ENCODE measurements at places on chromosomes 1 and 21.

DNA sequence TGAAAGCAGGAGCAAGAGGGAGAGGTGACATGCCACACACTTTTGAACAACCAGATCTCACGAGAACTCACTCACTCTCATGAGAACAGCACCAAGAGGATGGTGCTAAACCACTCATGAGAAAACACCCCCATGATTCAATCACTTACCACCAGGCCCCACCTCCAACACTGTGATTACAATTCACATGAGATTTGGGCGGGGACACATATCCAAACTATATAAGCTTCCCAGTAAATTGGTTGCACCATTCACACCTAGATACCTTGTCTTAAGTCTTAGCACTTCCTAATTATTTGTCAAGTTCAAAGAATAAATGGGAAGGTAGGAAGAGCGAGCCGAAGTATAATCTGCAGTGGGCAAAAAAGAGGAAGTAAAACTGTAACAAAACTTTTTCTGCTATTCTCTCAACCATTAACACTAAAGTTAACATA, 34.3 kb downstream of the AMY1C start:
- DNase-seq, result no peak

GRCh38 chr21:38488640-38489270, 9.5 kb downstream of the ERG start:
- no peak for DNase-seq

- no peak for DNase-seq
Observed at GRCh38 chr1:48683839-48684238, 92.9 kb downstream of the BEND5 start.

GRCh38 chr21:28781602-28782276, 210.9 kb downstream of the LTN1 start:
- no peak for DNase-seq

DNA sequence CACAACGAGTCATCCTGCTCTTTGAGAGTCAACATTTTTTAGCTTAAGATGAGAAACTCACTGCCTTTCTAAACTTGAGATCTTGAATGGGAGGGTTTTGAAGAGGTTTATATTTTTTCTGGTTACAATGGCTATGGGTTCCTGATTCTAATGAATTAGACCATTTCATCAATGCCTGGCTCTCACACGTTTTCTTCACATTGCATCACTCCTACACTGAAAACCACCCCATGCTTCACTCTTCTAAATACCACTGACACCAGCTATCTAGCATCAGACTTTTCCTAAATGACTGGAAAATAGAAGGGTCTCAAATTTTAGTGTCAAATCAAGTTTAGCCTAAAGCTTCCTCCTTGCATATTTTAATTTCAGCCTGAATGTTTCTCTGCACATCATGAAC, 606.1 kb upstream of the USP24 start:
- DNase-seq, result no peak

- DNase-seq, result no peak
Observed at GRCh38 chr21:38349977-38350376, 93.2 kb downstream of the KCNJ15 start.

DNA sequence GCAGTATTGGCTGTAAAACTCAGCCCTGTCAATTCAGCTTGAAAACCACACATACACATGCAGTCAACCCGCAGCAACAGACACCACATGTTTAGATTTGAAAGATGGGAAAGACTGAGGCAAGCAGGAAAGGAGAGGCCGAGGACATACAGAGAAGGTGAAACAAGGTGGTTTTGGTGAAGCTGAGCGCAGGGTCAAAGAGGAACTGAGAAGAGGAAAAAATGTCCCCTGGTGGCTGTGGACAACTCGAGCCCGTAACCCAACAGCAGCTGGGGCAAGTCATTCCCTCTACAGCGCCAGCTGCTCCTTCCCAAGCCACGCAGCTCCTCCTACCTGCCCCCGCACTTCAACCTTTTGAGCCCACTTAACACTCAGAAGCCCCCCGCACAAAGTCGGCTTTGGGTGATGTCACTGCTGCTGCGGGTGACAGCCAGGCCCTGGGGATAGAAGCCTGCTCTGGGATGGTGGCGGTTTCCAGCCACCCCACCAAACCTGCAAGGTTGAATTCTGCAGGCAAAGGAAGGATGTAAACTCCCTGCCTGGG, 63.0 kb downstream of the KCNN3 start:
- DNase-seq, result no peak

DNA sequence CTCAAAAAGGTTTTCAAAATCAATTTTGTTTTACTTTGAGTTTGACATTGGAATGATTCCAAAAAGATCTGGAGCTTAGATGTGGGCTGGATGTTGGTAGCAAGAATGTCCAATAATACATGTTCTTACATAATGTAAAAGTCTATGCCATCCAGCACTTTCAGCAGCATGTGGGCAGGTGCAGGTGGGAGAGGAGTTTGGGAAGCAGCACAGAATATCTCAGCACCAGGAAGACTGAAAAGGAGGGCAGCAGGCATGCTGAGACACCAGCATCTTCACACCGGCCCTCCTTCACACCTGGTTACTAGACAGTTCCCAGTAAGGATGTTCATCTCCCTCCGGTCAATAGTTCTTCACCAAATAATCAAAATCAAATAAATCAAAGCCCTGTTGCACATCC, 166.6 kb downstream of the ZBTB18 start:
- no peak for DNase-seq

GRCh38 chr1:65421351-65422025, 1.0 kb downstream of the LEPR start:
- DNase-seq, result no peak

GRCh38 chr1:202270871-202271326, 70.8 kb downstream of the UBE2T start:
- DNase-seq, result no peak

DNA sequence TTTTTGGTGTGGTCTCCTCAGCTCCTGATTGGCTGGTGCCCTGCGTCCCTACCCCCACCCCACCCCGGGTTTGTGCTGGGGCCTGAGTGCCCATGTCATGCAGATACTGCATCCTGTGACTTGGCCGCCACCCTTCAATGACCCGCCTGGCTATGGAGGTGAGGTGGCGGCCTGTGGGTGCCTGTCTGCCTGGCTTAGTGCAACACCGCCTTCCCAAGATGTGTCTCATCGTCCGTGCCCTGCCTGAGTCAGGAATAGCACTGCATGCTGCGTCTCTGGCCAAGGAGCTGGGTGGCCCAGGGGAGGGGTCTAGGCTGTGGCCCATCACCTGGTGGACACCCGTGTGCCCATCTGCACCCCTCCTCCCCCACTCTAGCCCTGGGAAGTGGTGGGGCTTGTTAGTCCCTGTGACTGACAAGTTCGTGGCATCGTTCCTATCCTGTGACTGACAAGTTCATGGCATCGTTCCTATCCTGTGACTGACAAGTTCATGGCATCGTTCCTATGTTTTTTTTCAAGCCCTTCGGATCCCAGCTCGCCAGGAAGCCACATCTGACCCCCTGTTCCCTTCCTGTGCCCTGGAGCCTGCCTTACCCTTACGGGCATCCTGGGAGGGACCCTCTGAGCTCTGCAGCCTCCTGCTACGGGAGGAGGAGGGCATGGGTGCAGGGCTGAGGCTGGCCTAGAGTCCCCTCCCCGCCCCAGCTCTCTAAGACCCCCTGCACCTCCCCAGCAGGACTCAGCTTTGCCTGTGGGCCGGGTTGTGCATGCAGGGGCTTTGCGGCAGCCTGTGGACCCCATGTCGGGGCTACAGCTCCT, 7.5 kb downstream of the SLX9 start:
- DNase-seq, result no peak

DNA sequence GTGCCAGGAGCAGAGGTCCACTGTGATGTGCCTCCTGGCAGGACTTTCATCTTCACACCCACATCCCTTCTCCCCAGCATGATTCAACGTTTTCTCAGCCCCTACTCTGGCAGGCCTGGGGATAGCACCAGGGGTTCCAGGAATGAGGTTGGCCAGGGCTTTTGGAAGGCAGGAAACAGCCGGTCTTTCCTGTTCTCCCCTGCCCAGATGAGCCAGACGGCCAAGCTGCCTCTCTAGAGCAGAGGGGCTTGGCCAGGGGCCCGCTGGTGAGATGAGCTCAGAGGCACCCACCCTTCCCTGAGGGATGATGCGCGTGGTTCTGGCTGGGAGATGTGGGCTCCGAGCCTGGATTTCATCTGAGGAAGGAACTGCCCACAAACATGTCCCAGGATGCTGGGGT, 4.3 kb upstream of the MFAP2 start:
- no peak for DNase-seq

DNA sequence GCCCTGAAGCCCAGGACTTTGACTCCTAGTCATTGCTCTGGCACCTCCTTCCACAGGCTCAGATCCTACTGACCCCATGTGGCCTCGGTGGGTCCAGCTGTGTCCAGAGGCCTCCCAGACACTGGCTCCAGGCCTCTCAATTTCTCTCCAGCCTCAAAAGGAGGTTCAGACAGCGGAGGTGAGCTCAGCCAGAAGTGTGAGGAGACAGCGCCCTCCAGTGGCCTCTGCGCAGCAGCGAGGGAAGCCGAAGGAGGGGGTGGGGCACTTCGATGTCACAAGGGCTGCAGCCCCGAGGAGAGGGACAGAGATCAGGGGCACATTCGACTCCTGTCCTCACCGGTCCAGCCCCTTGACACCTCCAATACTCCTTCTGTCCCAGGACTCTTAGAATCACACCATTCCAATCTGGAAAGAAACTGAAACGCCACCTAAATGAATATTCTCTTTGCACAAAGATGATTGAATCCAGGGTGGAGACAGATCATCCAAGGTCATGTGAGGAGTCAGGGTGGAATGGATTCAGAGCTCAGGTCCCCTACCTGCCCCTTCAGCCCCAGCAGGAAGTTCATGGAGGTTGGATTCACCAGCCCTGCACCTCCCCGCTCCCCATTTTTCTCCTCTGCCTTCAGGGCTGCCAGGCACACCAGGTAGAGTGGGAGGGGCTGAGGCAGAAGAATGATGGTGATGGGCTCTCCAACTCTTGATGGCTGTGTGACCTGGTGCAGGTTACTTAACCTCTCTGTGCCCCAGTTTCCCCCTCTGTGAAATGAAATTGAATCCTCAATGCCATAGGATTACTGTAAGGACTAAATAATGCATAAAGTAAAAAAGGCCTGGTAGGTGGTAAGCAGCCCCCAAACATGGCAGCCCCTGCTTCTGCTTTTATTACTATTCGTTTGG, 34.8 kb upstream of the ZBTB40 start:
- DNase-seq, result peak; percentile 56

DNA sequence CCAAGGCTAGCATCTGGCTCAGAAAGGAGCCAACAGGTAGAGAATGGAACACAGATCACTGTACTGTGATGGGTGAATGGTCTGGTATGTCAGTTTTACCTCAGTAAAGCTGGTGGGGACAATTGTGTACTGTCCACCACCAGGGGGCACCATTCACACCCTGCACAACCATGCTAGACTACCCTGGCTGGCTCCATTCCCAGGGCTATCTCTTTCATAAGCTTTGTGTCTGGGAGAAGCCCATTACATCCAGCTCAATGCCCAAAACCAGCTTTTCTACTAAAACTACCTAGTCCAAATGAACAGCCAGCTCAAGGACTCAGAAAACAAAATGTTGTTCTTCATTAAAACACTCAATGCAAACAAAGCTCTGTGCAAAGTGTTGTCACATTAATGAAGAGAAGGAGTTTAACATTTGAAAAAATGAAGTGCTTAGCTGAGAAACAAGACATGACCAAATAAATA, 62.0 kb upstream of the RASAL2 start:
- DNase-seq, result peak; percentile 6

DNA sequence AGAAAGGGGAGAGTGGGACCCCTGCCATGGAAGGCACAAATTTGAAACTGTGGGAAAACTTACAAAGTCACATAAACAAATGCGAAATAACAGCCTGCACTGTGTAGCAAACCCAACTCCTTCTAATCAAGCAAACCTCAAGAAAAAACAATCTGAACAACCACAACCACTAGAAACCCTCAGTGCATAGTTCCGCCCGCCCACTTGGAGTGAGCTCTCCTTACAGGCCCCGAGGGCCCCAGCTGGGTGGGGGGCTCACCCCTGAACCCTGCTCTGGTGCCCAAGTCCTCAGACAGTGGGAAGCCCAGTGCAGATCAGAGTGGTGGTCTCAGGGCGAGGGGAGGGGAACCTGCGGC, 931 bp upstream of the MXRA8 start:
- no peak for DNase-seq

- DNase-seq, result no peak
Observed at GRCh38 chr1:30477588-30477987, 245.8 kb downstream of the MATN1 start.

All from stimulated activated CD8-positive, alpha-beta memory T cell treated with anti-CD3 and anti-CD28 coated beads, Interleukin-15, amount 100 ng/mL, for 24 hours (primary cell).